ENCODE measurements at places on chromosomes 6 and 20. TPM values are rescaled to one million over a fixed set of nuclear protein-coding genes. Genes with fewer than 3 reads are reported as not detected.
A peak's percentile ranks its signal among the peaks of the same experiment; 100 is the strongest.

The PRDM13 gene
- not detected for total RNA-seq

The IMPG1 gene
- total RNA-seq: not detected

The SLC32A1 gene
- total RNA-seq: not detected

The MYT1 gene
- total RNA-seq: not detected

The CD40 gene
- total RNA-seq: 2.5 TPM

The MACROD2 gene
- total RNA-seq: 4.0 TPM

The PRDM1 gene
- 1.8 TPM for total RNA-seq

The WFDC12 gene
- not detected for total RNA-seq

The SESN1 gene
- total RNA-seq: 30.4 TPM

- no peaks in the 10 kb centered on the region for H3K27me3 ChIP-seq
- no peak overlapping the region for H3K4me3 ChIP-seq
- no peaks in the 10 kb centered on the region for H3K36me3 ChIP-seq
- DNase-seq: no peak
These were observed 99.8 kb downstream of the DACT2 start for GRCh38 chr6:168219804-168220203.

DNA sequence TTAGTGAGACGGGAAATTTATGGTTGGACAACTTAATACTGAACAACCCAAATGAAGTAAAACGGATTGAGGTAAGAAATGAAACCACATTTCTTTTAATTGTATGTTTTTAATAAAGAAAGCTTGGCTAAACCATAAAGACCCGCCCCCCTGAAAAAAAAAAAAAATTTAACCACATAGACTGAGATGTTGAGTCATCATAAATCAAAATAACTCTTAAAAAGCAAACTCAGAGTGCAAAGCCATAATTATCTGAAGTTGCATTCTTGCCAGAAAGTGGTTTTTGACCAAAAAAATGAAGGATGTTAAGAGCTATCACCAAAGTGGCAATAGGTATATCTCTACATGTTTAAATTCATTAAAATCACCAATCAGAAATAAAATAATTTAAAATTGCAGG is 101.8 kb upstream of the COL21A1 start:
- no peak for DNase-seq
- H3K36me3 ChIP-seq: no peaks in the 10 kb centered on the region
- peaks cover 41% of the 10 kb centered on the region for H3K4me1 ChIP-seq
- no peaks in the 10 kb centered on the region for H3K27me3 ChIP-seq
- peak overlapping the region; percentile 40 for H3K27ac ChIP-seq
- no peak overlapping the region for H3K4me3 ChIP-seq

GRCh38 chr20:45735552-45735951 is 13.4 kb downstream of the SPINT4 start:
- no peaks in the 10 kb centered on the region for H3K36me3 ChIP-seq
- no peaks in the 10 kb centered on the region for H3K4me1 ChIP-seq
- H3K4me3 ChIP-seq: no peak overlapping the region
- H3K27ac ChIP-seq: no peak overlapping the region
- DNase-seq: no peak

DNA sequence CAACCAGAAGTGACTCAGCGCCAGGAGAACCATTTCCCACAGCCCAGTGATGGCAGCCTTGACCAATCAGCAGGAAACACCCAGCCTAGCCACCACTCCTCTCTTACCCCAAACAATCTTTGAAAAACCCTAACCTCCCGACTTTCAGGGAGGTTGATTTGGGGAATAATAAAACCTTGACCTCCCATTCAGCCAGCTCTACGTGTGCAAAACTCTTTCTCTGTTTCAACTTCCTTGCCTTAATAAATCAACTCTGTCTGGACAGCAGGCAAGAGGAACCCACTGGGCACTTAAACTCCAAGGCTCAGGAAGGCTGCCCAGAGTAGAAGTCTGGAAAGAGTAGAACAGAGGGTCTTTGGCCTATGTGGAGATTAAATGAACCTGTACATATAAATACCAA is 35.0 kb downstream of the SERPINB1 start:
- H3K27ac ChIP-seq: no peak overlapping the region
- H3K36me3 ChIP-seq: no peaks in the 10 kb centered on the region
- H3K27me3 ChIP-seq: no peaks in the 10 kb centered on the region
- H3K4me3 ChIP-seq: no peak overlapping the region
- H3K4me1 ChIP-seq: no peaks in the 10 kb centered on the region

GRCh38 chr6:156420172-156420993 is 356.8 kb upstream of the ARID1B start:
- H3K4me1 ChIP-seq: peaks cover 11% of the 10 kb centered on the region
- no peaks in the 10 kb centered on the region for H3K36me3 ChIP-seq
- no peak overlapping the region for H3K27ac ChIP-seq
- H3K4me3 ChIP-seq: no peak overlapping the region
- H3K27me3 ChIP-seq: no peaks in the 10 kb centered on the region

DNA sequence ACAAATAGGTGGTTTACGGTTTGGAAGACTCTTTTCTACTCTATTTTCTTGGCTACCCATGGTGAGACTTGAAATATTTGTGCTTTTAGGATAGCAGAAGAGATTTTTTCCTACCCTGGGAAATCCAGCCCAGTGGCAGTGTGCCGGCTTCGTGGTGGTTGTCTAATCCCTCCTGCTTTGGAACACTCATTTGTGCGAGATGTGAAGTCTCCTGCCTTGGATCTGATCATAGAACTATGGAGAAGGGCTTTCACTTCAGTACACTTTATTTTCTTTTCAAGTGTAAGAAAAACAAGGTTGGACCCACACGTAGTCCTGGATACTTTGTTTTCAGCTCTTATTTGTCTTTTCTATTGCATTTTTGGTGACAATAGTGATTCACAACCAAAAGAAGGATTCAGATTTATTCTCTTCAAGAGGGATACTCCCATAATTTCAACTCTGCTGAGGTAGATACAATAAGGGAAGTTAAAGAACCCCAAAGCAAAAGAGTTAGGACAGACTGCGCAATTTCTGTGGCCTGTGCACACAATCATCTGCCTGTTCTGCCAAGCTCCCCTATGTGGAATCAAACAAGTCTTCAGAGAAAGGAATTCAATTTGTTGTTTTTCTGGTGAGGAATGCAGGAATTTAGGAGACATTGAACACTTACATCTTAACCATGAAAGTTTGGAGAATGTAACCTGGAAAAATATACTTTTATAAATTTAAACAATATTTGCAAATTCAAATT is 413.2 kb downstream of the GJA1 start:
- H3K36me3 ChIP-seq: no peaks in the 10 kb centered on the region
- no peaks in the 10 kb centered on the region for H3K27me3 ChIP-seq
- H3K27ac ChIP-seq: peak overlapping the region; percentile 68
- H3K4me3 ChIP-seq: no peak overlapping the region

GRCh38 chr6:96032661-96033060 is 16.9 kb downstream of the FUT9 start:
- no peak overlapping the region for H3K4me3 ChIP-seq
- no peaks in the 10 kb centered on the region for H3K36me3 ChIP-seq
- no peaks in the 10 kb centered on the region for H3K27me3 ChIP-seq
- H3K4me1 ChIP-seq: no peaks in the 10 kb centered on the region
- no peak overlapping the region for H3K27ac ChIP-seq

GRCh38 chr6:31407699-31408098 is 4.3 kb downstream of the MICA start:
- no peak overlapping the region for H3K27ac ChIP-seq
- DNase-seq: peak; percentile 77
- H3K27me3 ChIP-seq: no peaks in the 10 kb centered on the region
- H3K4me3 ChIP-seq: no peak overlapping the region

DNA sequence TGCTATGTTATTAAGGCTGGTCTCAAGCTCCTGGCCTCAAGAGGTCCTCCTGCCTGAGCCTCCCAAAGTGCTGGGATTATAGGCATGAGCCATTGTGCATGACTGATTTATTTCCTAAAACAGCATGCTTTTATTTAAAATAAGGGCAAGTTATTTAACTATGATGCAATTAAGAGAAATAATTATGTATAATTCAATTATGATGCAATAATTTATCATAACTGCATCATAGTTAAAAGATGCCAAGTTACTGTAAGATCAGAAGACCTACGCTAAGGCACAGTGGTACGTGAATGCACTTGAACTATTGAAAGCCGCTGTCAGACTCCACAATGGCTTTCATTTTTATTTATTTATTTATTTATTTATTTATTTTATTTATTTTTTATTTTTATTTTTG is 24.3 kb upstream of the EMILIN3 start:
- H3K4me3 ChIP-seq: no peak overlapping the region
- no peaks in the 10 kb centered on the region for H3K27me3 ChIP-seq

GRCh38 chr6:63750400-63750799 is 114.8 kb downstream of the PHF3 start:
- no peak overlapping the region for H3K27ac ChIP-seq
- no peaks in the 10 kb centered on the region for H3K4me1 ChIP-seq
- no peaks in the 10 kb centered on the region for H3K27me3 ChIP-seq
- no peaks in the 10 kb centered on the region for H3K36me3 ChIP-seq
- H3K4me3 ChIP-seq: no peak overlapping the region
- no peak for DNase-seq

All from osteoblast (primary cell).